ENCODE measurements at places on chromosomes 1 and 21.

DNA sequence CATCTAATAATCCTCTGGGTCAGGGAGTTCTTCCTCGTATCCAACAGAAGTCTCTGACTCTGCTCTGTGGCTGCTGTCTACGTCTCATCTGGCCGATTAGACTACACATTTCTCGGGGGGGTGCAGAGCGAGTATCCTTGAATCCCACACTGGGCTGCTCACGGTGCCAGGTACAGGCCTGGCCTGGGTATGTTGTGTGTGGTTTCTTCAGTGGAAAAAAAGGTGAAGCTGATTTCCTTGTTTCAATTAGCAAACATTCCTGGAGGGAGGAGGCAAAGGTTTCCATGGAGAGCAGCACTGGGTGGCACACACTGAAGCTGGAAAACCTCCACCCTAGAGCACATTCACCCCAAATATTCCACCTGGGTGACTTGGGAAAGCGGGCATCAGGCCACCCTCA lies 2.0 kb upstream of the RAB7B start:
- DNase-seq, result peak; percentile 50

DNA sequence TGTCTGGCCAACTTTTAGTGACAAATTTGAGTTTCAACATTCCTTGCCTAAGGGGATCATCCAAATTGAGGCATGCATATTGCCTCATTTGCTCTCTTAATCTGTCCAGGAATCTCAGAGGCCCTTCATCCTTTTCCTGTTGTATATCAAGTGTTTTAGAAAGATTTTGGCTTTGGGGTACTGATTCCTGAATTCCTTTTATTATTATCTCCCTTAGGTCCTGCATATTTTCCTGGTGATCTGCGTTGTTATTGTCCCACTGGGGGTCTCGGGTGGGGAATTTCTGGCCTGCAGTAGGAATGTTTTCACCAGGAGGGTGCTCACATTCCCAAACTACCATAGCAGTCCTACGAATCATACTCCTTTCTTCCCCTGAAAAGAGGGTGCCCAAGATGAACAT lies 4.4 kb upstream of the AADACL3 start:
- peak; percentile 66 for DNase-seq

- DNase-seq, result no peak
Measured at GRCh38 chr1:76905876-76906595, 38.8 kb downstream of the ST6GALNAC5 start.

DNA sequence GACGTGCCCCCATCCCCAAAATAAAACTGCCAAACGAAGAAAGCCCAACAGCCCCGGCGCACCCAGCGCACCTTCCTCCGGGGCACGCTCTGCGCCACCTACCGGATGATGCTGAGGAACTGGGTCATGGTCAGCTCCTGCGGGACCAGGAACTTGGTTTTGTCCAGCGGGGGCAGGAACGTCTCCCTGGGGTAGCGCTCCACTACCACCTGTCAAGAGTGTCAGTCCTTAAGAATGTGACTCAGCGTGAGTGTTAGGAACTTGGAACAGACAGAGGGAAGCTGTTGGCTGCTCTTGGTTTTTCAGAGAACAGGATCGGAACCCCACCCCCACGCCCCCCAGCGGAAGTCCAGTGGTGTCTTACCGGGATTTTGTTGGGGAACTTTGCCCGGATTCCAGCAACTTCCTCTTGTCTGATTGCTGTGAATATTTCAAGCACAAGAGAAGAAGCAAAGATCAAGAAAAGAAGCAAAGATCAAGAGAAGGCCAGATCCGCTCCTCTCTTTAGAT lies 431 bp downstream of the MAP1LC3C start:
- peak; percentile 66 for DNase-seq

DNA sequence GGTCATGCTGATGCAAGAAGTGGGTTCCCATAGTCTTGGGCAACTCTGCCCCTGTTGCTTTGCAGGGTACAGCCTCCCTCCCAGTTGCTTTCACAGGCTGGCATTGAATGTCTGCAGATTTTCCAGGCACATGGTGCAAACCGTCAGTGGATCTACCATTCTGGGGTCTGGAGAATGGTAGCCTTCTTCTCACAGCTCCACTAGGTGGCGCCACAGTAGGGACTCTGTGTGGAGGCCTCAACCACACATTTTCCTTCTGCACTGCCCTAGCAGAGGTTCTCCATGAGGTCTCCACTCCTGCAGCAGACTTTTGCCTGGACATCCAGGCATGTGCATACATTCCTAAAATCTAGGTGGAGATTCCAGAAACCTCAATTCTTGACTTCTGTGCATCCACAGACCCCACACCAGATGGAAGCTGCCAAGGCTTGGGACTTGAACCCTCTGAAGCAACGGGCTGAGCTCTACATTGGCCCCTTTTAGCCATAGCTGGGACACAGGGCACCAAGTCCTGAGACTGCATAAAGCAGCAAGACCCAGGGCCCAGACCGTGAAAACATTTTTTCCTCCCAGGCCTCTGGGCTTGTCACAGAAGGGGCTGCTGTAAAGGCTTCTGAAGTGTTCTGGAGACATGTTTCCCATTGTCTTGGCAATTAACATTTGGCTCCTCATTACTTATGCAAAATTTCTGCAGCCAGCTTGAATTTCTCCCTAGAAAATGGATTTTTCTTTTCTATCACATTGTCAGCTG lies 466.2 kb upstream of the PBX1 start:
- no peak for DNase-seq

DNA sequence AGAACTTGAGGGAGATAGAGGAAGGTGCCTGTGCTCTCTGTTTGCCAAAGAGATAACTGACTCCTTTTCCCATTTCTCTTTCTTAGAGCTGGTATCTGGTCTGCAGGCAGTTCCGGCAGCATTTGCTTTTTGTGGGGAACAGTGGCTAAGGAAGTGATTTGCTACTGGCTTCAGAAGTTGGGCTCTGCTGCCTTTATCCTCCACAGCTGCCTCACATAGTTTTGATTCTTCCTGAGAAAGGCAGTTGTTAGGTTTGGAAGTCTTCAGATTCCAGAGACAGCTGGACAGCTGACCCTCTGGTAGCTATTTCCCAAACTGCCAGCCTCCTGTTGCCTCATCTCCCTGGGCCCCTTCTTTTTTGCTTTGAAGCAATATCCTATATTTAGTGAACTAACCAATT lies 62.6 kb upstream of the MACF1 start:
- peak; percentile 61 for DNase-seq

DNA sequence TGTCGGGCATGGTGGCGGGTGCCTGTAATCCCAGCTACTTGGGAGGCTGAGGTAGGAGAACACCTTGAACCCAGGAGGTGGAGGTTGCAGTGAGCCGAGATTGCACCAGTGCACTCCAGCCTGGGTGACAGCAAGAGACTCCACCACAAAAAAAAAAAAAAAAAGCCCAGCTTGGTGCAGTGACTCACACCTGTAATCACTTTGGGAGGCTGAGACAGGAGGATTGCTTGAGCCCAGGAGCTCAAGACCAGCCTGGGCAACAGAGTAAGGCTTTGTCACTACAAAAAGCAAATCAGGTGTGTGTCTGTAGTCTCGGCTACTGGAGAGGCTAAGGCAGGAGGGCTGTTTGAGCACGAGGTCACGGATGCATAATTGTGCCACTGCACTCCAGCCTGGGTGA lies 5.0 kb upstream of the H6PD start:
- DNase-seq, result no peak

GRCh38 chr1:243748706-243749283 lies 101.2 kb downstream of the AKT3 start:
- DNase-seq, result peak; percentile 63

DNA sequence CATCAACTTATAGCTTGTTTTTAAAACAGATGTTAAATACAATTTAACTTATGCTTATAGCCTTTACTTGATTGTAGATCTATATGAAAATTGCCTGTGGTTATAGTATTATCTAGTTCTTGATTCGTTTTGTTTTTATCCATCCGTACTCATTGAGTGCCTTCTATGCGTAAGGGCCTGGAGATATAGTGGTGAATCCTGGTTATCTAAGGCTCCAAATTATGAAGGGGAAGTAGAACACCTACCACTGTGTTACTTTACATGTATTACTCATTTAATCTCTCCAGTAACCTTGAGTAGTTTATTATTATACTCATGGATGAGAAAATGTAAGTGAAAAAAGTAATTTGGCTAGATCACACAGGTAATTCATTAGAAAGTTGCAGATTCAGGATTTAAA lies 121.8 kb downstream of the OSBPL9 start:
- no peak for DNase-seq

GRCh38 chr1:51969038-51969705 lies 21.3 kb downstream of the RAB3B start:
- DNase-seq, result no peak

DNA sequence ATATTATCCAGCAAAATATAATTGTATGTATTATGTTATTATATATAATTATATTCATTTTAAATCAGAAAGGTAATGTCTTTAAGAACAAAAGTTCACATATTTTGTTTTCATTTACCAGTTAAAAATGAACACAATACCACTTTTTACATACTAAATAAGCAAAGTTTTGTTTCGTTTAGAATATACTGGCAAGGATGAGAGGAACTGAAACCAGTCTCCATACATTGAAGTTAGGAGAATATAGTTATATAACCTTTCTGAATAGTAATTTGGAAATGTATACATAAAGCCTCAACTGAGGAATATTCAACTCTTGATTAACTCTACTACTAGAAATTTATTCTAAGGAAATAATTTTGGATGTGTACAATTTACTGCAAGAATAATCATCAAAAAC lies 110.5 kb downstream of the ZNF644 start:
- no peak for DNase-seq

GRCh38 chr1:205630651-205631009 lies 1.2 kb downstream of the ELK4 start:
- no peak for DNase-seq

- no peak for DNase-seq
Measured at GRCh38 chr1:220380885-220381284, 108.6 kb upstream of the RAB3GAP2 start.

DNA sequence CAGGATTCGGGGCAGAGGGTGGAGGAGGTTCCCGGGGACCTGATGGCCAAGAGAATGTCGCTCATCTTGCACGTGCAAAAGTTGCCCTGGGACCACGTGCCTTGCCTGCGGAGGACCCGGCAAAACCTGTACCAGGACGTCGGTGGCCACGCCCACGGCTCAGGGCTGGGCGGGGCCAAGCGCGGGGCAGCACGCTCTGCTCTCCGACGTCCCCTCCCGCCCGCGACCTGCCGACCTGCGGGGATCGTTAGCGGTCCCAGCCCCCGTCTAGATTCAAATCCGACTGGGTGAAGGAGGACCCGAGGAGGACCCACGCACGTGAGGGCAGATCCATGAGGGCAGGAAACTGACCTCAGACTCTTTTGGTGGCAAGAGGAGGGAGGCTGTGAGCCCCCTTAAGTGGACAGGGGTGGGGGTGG lies at the start of gene C1orf167:
TSS of gene C1orf167 (plus strand) at position 206 of the 419 bp plus-strand sequence. CDS start 2,208 bp downstream, outside the sequence.
- DNase-seq, result no peak

DNA sequence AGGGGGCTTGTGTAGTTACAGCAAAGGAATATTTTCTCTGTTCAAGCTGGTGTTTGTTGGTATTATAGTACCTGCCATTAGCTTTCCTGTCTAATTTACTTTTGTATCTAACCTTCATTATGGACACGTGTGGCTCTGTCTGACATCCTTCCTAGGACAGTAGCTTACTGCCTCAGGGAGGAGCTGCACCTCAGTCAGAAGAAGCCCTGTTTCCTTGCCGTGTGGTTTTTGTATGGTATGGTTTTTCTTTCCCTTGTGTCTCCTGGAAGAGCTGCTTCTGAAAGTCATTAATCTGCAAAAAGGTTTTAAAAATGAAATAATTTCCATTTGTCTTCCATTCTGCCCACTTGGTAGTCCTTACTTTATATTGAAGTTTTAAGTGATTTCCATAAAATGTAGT lies 17.4 kb upstream of the CRB1 start:
- no peak for DNase-seq

GRCh38 chr1:42282024-42282579 lies 52.9 kb downstream of the FOXJ3 start:
- DNase-seq, result peak; percentile 79

DNA sequence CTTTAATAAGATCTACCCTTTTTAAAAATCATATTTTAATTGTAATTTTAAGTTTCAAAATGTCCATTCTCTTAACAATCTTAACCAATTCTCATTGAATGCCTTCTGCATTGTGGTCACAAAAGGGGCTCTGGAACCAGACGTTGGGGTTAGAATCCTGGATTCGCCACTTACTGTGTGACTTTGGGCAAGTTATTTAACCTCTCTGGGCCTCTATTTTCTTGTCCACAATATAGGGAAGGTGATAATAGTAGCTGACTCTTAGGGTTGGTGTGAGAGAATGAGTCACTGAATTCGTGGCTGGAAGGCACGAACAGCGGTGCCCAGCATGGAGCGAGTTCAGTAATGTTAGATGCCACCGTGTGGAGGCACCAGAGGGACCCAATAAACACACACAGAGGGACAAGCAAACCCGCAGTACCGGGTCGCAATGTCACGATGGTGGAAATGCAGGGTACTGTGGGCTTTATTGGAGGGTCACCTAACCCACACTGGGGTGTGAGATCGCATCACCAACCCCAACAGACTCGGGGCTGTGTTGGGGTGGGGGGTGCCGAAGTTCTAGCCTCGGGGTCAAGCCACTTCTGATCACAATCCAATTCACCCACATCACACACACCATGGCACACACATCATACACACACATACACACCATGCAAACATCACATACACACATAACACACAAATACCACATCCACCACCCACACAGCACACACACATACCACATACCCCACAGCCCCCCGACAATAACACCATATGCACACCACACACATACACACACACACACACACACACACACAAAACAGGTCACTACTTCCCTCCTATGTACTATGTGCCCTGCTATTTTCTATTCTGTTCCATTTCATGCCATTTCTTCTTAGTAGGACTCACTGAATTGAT lies 27.0 kb upstream of the IFNAR2 start:
- peak; percentile 7 for DNase-seq

- DNase-seq, result no peak
Measured at GRCh38 chr1:9758559-9759121, 65.1 kb downstream of the CLSTN1 start.

All from NCI-H226 (cell line).